ENCODE measurements at places on chromosomes 16 and 17. TPM values are rescaled to one million over a fixed set of nuclear protein-coding genes. Genes with fewer than 3 reads are reported as not detected.
A peak's percentile ranks its signal among the peaks of the same experiment; 100 is the strongest.

C1QBP gene
- 131 TPM for total RNA-seq

GRAP gene
- not detected for total RNA-seq

DPEP3 gene
- total RNA-seq, result not detected

KRT36 gene
- total RNA-seq, result not detected

CHST5 gene
- total RNA-seq, result 0.25 TPM

ABCC12 gene
- not detected for total RNA-seq

CDH11 gene
- 931 TPM for total RNA-seq

HEXIM1 gene
- total RNA-seq, result 16.2 TPM

TOM1L2 gene
- 50.2 TPM for total RNA-seq

CCDC154 gene
- not detected for total RNA-seq

SOX15 gene
- total RNA-seq, result 3.9 TPM

TCF25 gene
- total RNA-seq, result 143 TPM

DNA sequence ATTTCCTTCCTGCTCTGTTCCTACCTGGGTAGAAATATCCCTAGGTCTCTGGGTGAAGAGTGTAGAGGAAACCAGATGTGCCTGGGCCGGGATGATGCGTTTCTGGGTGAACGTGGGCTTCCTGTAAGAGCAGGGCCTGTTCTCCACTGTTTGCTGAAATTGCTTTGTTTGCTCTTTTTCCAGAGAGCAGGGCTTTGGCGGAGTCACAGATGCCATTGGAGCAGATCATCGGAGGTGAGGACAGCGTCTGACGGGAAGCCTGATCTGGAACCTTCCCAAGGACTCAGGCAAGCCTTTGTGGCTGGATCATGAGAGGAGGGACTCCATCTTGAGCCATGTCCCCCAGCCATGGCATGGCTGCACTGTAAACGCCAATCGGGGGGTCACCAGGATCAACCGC lies 15.4 kb downstream of the DHODH start:
- DNase-seq, result no peak

DNA sequence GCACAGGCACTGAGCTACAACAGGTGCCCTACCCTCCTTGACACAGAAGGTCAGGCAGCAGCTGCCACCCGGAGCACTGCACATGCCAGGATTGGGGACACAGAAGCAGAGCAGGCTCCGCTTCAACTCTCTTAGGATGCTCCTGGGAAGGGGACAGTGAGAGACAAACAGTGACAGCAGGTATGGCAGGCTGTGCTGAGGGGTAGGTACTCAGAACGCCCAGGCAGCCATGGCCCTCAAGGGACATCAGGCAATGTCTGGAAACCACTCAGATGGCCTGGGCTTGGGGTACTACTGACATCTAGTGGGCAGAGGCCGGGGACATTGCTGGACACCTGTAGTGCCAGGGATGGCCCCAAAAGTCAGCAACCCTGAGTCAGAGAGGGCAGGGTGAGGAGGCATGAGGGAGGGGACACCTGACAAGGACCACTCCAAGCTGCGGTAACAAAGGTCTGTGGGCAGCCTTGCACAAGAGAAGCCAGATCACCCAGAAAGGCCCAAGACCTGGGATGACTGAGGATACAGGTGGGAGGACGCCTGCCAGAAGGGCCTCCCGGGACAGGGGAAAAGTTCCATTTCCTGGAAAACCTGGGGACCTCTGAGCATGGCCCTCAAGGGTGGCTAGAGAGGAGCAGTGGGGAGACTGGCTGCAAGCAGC lies 21.2 kb downstream of the PEMT start:
- peak; percentile 38 for DNase-seq

- no peak for DNase-seq
Observed at GRCh38 chr17:8941520-8941919, 24.0 kb downstream of the PIK3R5 start.

- DNase-seq, result peak; percentile 14
Observed at GRCh38 chr17:60602871-60603270, 2.9 kb downstream of the PPM1D start.

DNA sequence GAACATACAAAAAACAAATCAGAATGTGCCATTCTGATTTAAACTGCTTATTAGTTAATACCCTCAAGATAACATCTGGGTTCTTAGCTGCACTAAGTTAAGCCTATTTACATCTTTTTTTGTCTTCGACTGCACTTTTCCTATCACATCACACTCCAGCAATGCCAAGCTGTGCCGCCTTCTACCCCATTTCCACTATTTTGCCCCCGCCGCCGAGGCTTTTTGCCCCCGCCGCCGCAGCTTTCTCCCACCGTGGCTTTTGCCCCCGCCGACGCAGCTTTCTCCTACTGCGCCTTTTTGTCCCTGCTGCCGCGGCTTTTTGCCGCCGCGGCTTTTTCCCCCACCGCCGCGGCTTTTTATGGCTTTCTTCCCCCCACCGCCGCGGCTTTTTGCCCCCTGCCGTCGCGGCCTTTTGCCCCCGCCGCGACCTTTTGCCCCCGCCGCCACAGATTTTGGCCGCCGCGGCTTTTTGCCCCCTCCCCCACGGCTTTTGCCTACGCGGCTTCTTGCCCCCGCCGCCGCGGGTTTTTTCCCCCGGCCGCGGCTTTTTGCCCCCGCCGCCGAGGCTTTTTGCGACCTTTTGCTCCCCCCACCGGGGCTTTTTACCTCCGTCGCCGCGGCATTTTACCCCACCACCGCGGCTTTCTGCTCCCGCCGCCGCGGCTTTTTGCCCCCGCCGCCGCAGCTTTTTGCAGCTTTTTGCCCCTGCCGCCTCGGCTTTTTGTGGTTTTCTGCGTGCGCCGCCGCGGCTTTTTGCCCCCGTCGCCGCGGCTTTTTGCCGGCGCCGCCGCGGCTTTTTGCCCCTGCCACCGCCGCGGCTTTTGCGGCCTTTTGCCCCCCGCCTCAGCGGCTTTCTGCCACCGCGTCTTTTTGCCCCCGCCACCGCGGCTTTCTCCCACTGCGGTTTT lies 331.4 kb upstream of the WSB1 start:
- DNase-seq, result no peak

- DNase-seq, result peak; percentile 1
Observed at GRCh38 chr17:11608396-11608795, 10.1 kb downstream of the DNAH9 start.

DNA sequence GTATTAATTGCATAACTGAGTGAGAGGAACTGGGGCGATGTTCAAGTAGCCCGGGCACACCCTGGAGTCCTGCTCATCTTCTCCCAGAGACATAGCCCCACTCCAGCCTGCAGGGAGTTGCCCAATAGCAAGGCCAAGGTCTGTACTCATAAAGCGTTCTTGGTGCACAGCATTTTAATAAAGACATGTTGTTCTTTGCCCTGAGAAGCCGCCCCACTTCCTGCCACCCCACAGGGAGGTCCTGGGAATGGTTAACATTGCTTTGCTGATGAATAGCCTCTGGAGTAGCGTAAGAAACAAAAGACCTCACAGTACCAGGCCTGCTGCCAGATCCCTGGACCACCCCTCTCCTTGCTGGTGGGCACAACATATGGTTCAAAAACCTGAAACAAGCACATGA lies 21.6 kb upstream of the CDH1 start:
- DNase-seq, result no peak

DNA sequence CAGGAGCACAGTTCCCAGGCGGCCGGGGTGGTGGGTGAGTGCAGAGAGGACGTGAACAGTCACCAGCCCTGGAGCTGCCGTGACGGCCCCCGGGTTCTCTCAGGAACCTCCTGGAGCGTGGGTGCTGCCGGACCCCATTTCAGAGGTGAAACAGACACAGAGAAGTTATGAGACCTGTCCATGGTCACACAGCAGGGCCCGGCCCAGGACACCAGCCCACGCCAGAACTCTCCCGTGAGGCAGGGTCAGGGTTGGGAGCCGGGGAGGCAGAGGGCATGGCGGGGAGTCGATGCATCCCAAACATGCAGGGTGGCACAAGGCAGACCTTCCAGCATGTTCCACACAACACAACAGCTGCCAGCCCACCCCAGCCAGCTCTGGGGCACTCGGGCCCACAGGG lies 3.8 kb upstream of the PVALEF start:
- no peak for DNase-seq

DNA sequence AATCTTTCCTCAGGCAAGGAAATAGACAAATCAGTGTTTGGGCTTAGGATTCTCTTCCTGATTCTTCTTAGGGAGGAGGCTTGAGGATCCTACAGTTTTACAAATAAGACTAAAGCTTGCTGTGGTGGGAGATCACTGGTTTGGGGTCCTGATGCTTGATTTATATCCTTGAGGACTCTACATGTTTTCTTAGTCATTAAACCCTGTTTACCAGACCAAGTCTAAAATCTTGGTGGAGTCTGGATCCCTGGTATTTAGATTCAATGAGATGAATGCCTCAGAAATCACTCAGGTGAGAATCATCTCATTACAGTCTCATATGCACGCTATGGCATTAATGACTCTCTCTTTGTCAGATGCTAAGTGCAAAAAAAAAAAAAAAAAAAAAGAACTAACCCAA lies 304.3 kb upstream of the SALL1 start:
- DNase-seq, result no peak

DNA sequence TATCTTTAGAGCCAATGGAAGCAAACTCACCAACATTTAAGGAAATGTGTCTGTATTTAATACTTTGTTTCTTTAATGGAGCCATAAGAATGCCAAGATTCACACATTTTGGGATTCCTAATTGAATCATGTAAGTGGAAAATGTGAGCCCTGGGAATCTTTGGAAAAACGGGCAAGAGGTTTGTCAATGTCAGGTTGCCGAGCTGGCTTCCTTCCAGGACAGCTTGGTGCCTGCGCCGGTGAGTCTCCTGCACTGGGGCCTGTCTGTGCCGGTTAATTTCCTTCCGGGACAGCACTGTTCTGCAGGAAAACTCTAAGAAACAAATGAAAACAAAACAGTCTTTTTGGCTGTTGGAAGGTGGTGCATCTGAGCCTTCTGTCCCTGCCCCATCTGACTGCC lies 210.6 kb downstream of the HAPSTR1 start:
- no peak for DNase-seq

GRCh38 chr16:80085606-80086005 lies 455.2 kb upstream of the DYNLRB2 start:
- DNase-seq, result no peak

DNA sequence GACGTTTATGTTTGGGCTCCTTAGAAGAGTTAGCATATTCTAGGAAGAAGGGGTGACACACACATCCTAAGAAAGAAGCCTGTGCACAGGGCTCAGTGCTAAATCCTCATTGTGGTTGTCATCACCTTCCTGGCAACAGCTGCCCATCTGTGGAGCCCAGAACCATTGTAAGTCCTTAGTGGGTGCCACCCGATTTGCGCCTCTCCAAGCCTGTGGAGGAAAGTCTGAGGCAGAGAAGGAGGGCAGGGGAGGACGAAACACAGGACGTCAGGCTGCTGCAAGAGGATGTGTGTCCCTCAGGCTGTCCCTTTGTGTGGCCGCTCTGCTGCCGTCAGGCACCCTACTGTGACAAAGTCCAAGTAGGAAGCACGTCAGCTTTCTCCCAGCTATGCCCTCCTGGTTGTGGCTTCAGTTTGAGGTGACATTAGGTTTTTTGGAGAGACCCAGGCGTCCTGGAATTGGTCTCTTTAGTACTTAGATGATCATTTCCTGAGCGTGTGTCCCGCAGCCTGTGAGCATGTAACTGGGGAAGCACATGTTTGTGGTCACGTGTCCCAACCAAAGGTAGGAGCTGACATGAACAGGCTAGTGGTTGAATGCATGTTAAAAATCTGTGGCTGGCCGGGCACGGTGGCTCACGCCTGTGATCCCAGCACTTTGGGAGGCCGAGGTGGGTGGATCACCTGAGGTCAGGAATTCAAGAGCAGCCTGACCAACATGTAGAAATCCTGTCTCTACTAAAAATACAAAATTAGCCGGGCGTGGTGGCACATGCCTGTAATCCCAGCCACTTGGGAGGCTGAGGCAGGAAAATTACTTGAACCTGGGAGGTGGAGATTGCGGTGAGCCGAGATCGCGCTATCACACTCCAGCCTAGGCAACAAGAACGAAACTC lies 10.7 kb downstream of the CLUAP1 start:
- no peak for DNase-seq

- no peak for DNase-seq
Observed at GRCh38 chr17:74016461-74016860, 187.0 kb upstream of the RPL38 start.

GRCh38 chr16:86257546-86257945 lies 252.8 kb upstream of the FOXF1 start:
- no peak for DNase-seq

GRCh38 chr17:29434550-29434949 lies 44.4 kb downstream of the TAOK1 start:
- DNase-seq, result no peak

DNA sequence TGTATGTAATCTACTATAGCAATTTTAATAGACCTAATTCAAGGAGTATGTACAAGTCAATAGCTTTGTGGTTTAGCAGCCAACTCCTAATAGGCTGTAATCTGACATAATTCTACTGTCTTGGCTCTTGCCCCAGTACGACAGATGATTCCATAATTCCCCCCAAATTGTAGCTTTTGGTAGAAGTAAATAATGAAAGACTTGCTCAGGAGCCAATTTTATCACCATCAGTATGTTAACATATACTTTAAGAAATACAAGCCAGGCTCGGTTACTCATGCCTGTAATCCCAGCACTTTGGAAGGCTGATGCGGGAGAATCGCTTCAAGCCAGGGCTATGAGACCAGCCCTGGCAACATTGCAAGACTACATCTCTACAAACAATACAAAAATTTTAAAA lies 53.9 kb downstream of the AP2B1 start:
- no peak for DNase-seq

- DNase-seq, result peak; percentile 54
Observed at GRCh38 chr17:45857977-45858708, 13.5 kb downstream of the SPPL2C start.

DNA sequence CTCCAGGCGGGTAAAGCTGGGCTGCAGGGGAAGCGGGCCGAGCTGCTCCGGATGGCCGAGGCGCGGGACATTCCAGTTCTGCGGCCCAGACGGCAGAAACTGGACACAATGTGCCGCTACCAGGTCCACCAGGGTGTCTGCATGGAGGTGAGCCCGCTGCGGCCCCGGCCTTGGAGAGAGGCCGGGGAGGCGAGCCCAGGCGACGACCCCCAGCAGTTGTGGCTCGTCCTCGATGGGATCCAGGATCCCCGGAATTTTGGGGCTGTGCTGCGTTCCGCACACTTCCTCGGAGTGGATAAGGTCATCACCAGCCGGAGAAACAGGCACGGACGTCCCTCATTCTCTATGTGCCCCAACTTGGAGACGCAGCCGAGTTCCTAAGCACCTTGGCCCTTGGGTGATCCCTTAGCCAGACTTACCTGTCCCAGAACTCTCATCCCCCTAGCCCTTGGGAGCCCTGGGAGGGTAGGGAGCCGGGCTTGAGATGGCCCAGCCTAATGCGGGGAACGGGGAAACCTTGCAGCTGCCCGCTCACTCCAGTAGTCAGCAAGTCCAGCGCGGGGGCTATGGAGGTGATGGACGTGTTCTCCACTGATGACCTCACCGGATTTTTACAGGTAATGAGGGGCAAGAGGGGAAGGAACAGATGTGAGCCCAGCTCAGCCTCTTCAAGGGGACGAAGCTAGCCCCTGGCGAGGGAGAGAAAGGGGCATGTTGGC lies 806 bp downstream of the MRM1 start:
- peak; percentile 54 for DNase-seq

DNA sequence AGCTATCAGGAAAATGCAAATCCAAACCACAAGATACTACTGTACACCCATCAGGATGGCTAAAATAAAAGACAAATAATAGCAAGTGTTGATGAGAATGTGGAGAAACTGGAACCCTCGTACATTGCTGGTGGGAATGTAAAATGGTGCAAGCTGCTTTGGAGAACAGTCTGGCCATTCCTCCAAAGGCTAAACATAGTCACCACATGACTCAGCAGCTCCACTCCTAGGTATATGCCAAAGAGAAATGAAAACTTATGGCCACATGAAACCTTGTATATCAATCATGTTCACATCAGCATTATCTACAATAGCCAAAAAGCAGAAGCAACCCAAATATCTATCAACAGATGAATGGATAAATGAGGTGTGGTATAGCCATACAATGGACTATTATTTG lies 28.5 kb downstream of the VAC14 start:
- peak; percentile 53 for DNase-seq

- DNase-seq, result no peak
Observed at GRCh38 chr17:2542456-2542855, 30.8 kb upstream of the METTL16 start.
